Neural crest cell (in vitro differentiated cells): ENCODE measurements at places on chromosomes 13 and 19. TPM values are rescaled to one million over a fixed set of nuclear protein-coding genes. Genes with fewer than 3 reads are reported as not detected.

The ZNF230 gene
- 6.0 and 6.5 TPM in 2 replicates for total RNA-seq

DNA sequence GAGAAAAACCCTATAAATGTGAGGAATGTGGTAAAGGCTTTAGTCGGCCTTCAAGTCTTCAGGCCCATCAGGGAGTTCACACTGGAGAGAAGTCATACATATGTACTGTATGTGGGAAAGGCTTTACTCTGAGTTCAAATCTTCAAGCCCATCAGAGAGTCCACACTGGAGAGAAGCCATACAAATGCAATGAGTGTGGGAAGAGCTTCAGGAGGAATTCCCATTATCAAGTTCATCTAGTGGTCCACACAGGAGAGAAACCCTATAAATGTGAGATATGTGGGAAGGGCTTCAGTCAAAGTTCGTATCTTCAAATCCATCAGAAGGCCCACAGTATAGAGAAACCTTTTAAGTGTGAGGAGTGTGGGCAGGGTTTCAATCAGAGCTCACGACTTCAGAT, 11.7 kb downstream of the ZNF226 start:
- no peak for DNase-seq

- DNase-seq: no peak
These were observed 7.9 kb upstream of the STK24 start for GRCh38 chr13:98584668-98585397.

- DNase-seq: no peak
These were observed 47.9 kb downstream of the CERS4 start for GRCh38 chr19:8257052-8257443.

DNA sequence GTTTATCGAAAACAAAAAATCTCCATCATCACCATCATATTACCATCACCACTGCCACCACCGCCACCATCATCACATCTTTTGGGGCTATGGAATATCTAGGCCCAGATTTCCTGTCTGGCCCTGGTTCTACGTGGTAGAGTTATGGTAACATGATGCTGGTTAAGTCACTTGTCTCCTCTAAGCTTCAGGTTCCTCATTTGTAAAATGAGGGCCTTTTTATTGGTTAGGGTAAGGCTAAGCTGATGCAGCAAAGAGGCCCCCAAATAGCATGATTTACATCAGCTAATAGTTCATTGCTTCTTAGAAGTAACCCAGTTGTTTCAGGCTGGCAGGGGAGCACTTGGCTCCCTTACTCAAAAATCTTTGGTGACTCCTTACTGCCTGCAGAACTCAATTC, 37.9 kb downstream of the PCDH8 start:
- DNase-seq: no peak
